ENCODE measurements at places on chromosomes 13 and 19. TPM values are rescaled to one million over a fixed set of nuclear protein-coding genes. Genes with fewer than 3 reads are reported as not detected.

GPR183 gene
- total RNA-seq, result 240 TPM

WDR88 gene
- 0.51 TPM for total RNA-seq

PSPN gene
- 3.3 TPM for total RNA-seq

SOHLH2 gene
- total RNA-seq, result not detected

CGB3 gene
- not detected for total RNA-seq

CPAMD8 gene
- total RNA-seq, result 5.1 TPM

DNMT1 gene
- 108 TPM for total RNA-seq

TRPC4 gene
- total RNA-seq, result not detected

- DNase-seq, result peak; percentile 56
Observed at GRCh38 chr19:10043286-10043927, 30.1 kb downstream of the RDH8 start.

DNA sequence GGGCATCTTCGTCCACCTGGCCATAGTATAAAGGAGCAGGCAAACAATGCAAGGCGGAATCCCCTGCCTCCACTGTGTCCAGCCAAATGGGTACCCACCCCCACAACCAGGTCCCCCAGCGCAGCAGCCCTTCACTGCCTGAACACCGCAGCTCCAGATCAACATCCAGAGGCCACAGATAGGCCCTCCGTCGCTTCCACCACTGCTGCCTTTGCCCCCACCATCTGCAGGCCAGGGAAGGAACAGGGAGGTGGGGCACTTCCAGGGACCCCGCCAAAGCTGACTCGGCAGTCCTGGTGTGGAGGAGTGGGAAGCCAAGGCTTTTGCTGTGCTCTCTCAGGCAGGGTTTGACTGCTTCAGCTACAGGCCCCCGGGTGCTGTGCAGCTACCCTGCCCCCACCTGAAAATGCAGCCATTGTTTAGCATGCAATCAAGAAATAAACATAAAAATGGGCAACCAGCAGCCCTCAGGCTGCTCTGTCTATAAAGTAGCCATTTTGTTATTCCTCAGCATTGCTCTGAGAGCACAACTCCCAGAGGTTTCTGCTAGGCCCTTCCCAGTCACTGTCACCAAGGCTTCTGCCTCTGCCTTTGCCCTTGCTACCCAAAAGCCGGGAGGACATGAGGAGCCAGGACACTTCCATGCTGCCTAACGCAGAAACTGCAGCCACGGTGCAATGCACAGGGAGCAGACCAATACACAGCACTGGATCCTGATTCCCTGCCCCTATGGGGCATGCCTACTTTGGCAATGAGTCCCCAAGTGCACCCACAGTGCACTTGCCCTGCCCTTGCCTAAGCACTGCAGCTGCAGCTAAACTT, 733.2 kb upstream of the KLHL1 start:
- DNase-seq, result no peak

DNA sequence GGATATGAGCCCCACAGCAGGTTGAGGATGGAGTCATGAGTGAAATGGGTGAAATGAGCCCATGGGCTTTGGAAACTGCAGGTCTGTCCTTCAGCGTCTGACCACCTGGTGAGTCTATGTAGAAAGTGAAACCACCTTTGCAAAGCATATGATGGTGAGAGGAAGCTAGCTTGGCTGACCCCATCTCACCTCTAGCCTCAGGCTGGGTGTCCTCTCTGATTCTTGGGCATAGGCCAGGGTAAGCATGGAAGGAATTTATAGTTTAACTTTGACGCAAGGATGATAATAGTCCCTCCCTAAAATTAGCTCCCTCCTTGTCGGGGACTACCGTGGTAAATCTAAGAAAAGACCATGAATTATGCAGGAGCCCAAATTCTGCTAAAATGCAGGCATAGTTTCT, 16.8 kb upstream of the PSG9 start:
- no peak for DNase-seq

- DNase-seq, result no peak
Observed at GRCh38 chr13:26406791-26407190, 150.7 kb upstream of the WASF3 start.

- peak; percentile 49 for DNase-seq
Observed at GRCh38 chr19:16368385-16369305, 44.0 kb downstream of the KLF2 start.

- DNase-seq, result no peak
Observed at GRCh38 chr19:988081-988480, 3.9 kb downstream of the WDR18 start.

DNA sequence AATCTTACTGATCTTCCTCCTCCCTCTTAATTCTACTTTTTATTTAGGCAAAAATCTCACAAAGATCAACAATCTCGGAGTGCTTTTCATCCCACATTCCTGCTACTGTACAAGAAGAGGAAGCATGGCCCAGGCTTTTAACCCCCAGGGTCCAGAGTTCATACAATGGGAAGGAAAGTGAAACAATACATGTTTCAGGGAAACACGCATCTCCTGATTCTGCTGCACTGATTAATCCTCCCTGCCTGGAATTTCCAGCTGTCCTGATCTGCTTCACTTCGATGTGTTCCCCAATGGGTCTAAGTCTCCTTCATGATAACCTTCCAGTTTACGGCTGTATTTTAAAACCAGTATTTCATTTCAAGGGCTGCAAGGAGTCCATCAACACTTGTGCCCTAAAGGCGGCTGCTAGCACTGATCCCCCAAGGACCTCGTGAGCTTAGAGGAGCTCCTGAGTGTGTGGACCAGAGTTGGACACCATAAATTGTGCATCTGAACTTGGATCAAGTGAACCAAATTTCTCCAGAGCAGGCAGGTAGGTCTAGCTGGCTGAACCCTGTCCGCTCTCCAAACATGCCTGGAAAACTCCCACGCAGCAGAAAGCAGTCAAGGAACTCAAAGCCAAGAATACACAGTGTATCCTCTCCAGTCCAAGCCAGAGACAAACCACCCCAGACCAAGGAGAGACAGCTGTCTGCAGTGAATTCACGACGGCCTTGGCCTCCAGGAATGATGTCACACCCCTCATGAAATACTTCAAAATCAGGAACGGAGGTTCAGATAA, 44.3 kb downstream of the COL4A1 start:
- DNase-seq, result no peak

- DNase-seq, result no peak
Observed at GRCh38 chr13:60242043-60242595, 78.4 kb upstream of the DIAPH3 start.

- DNase-seq, result peak; percentile 89
Observed at GRCh38 chr19:15222738-15223648, 9.3 kb downstream of the EPHX3 start.

DNA sequence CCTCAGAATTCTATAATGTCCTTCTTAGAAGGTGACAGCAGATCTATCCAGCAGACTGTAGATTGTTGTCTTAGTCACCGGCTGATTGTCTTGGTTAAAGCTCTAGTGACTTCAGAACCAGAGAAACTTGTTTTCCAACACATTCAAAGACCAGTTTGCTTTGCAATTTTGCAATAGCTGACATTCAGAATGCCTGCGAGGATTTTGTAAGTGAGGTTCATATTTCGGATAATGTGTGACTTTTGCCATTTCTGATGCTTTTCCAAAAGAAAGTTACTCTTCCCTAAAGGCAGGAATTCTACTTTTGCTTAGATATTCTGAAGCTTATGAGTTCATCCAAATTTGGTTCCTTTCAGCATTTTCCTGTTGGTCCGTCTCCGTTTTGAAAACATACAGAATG, 13.2 kb downstream of the SPINT2 start:
- no peak for DNase-seq

DNA sequence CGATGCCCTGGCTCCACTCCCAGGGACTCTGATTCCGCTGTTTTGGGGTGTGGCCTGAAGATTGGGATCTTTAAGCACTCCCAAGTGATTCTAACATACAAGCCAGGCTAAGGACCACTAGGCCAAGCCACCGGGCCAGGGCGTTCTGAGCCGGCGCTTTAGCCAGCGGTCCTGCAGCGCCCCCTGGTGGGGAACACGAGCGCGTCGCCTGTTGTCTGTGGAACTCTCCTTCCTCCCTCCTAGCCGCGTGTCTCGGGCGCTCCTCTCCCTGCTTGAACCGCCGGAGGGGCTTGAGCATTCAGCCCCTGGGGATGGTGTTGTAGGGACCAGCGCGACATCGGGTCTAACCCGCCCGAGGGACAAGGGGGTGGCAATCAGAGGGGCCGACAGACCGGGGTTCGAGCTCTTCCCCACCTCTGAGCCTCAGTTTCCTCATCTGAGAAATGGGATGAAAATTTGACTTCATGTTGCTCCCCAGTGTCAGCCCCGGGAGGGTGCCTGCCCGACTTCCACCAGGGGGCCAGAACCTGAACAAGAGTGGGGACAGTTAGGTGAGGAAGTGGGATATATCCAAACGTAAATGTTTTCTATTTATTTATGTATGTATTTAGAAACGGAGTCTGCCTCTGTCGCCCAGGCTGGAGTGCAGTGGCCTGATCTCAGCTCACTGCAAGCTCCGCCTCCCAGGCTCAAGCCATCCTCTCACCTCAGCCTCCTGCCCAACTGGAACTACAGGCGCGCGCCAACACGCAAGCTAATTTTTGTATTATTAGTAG, 18.0 kb upstream of the PNMA8B start:
- peak; percentile 68 for DNase-seq

DNA sequence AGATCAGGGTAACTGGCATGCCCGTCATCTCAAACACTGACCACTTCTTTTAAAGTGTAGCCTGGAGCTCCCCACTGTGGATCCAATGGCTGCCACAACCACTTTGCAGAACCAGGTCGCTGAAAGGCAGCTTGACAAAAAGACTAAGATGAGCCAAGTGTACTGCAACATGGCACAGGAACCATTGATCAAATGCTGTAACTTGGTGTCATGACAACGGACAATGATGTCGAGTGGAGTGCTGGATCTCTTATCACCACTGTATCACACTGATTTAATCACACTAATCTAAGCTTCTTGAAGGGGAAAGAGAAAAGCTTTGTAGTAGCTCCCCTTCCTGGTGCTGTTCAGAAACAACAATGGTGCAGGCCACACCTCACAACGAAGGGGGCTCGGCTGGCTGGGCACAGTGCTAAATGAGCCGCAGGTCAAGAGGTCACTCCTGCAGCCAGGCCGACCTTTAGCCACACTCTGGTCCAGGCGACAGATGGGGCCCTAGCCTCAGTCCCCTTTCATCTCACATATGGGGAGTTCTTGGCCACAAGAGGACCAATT, 2.2 kb upstream of the TNFRSF19 start:
- no peak for DNase-seq

- no peak for DNase-seq
Observed at GRCh38 chr19:2048104-2048958, 2.7 kb downstream of the MKNK2 start.

DNA sequence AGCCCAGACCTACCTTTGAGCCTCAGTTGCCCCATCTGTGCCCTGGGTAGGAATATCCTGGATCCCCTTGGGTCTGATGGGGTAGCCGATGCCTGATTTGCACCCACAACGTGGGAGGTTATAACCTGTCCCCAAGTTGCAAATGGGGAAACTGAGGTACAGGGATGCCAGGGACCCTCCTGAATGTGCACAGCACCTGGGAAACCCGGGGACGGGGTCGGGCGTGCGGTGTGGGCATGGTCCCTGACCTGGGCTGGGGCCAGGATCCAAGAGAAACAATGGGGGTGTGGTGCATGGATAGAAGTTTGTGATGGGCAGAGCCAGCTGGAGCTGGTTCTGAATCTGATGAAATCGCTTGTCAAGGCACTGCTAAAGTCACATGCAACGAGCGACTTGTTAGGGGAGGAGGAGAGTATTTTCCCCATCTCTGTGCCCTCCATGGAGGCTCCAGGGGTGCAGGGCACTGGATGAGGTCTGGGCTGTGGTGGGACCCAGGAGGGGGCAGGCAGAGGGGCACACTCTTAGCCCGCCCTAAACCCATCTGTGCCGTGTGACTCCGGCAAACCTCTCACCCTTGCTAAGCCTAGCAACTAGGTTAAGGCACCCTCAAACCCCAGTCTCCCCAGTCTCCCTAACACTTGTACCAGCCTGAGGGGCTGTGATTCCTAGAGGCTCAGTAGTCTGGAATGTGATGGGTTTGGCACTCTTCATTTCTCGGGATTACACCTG, 749 bp downstream of the GDF15 start:
- DNase-seq, result no peak

DNA sequence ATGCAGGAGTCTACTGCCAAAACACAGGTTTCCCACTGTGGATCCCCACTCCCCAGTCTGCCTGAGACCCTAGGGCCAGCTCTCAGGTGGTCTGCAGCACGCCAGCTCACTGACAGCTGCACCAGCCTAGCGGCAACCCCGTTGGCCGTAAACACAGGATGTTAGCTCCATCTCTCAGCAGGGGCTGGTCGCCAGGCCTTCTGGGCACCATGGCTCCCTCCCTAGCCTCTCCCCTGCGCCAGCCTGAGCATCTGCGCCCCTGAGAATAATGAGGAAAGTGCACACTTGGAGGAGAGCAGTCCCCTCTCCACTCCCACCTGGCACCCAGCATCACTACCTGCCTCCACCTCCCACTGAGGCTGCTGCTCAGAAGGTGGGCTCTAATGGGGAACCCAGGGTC, 20.8 kb upstream of the EPHX3 start:
- no peak for DNase-seq

- no peak for DNase-seq
Observed at GRCh38 chr19:36805364-36805763, 32.8 kb upstream of the ZNF850 start.

DNA sequence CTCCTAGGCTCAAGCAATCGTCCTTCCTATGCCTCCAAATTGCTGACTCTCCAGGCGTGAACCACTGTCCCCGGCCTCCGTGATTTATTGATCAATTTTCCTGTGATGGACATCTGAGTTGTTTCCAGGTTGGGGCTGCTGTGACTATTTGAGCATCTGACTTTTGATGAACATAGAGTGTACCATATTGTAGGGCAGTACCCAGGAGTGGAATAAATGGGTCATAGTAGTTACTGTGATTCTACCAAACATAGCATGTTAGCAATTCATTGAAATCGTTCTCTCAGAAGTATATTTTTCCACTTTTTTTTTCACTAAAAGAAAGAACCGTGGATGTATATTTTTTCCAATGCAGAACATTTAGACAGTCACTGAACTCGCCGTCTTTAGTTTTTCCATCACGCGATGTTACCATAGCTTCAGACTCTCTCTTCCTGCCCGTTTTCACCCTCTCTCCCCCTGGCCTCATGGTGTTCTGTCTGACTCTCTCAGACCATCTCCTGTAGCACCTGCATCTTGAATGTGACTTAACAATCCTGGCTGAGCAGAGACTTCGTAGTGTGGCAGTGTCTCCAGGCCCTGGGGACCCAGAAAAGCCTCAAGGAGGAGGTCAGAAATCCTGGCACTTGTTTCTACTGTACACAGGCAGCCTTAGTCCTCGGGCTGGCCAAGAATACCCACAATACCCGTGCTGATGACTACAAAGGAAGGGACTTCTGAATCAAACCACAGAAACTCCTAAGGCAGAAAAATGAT, 3.2 kb upstream of the RASGRP4 start:
- no peak for DNase-seq

- DNase-seq, result no peak
Observed at GRCh38 chr13:29081697-29082440, 261.7 kb downstream of the MTUS2 start.

GRCh38 chr13:21232599-21232998, 56.1 kb downstream of the MRPL57 start:
- no peak for DNase-seq

GRCh38 chr13:59483501-59484145, 680.1 kb downstream of the DIAPH3 start:
- DNase-seq, result no peak
